ENCODE measurements at places on chromosomes 5 and 9.

DNA sequence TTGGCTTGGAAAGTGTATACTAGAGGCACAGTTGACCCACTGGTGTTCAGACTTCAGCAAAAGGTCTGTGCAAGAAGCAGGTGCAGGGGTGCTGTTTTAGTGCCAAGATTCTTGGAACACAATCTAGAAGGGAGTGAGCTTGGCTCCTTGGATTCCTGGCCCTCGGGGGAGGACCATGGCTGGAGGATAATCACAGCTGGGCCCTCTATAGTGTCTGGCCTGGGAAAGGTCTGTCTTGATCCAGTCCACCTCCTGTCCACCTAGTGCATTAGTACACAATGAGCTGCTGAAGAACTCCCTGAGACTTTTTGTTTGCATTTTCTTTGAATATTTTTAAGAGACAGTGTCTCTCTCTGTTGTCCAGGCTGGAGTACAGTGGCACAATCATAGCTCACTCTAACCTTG is 50.4 kb upstream of the PLPP1 start:
- DNase-seq, result no peak

DNA sequence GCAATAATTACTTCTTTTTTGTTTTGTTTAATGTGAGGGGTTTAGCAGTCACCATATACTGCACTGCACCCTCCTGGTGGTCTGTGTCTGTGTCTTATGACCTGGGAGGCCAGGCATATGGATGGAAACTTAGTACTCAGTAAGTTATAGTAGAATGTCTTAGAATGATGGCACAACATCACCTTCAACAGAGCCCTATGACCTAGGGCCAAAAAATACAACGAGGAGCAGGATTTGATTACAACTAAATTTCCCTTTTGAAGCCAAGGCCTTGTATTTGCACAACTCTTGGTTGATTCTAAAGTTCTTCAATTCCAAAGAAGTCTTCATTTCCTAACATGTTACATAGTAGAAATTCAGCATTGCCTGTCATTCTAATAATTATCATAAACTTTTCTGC is 422.1 kb upstream of the PIK3R1 start:
- no peak for DNase-seq

- DNase-seq, result no peak
These were observed 184.5 kb downstream of the FBN2 start for GRCh38 chr5:128353441-128354107.

GRCh38 chr5:15440434-15440833 is 59.5 kb upstream of the FBXL7 start:
- DNase-seq, result no peak
